GM13976 (cell line): ENCODE measurements at places on chromosomes 1 and 21.

DNA sequence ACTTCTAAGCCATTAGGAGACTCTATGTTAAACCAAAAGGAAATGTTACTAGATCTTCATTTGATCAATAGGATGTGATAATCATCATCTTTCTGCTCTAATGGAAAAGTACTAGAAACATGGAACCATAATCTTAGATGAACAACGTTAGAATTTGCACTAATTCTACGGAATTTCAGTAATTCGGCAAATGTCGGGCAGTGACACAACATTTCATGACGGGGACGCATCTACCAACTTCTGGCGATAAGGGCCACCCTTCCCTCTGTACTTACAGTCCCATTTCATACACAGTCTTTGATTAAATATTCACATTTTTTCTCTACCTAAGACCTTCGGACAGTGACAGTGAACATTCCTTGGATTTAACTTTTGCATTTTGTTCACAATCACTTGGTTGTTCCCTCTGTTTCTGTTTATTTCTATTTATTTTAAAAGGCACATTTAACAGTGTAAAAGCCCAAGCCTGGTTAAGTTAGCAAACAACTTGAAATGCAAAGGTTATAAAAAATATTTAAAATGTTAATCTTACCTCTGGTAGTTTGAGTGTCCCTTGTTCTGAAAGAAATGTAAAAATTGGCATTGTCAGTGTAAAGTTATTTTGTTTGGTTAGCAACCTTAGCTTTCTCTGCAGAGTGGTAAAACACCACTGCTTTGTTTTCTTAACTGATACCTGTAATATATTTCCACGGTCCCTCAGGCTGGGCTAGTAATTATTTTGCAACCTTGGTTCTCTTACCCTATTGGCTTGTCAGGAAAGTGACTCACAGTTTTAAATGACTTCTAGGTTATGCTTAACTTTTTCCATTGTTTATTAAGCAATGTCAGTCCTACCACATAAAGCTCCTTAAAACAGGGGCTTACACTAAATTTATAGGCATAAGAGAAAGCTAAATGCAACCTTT lies 276.9 kb downstream of the VAV3 start:
- DNase-seq = no peak

DNA sequence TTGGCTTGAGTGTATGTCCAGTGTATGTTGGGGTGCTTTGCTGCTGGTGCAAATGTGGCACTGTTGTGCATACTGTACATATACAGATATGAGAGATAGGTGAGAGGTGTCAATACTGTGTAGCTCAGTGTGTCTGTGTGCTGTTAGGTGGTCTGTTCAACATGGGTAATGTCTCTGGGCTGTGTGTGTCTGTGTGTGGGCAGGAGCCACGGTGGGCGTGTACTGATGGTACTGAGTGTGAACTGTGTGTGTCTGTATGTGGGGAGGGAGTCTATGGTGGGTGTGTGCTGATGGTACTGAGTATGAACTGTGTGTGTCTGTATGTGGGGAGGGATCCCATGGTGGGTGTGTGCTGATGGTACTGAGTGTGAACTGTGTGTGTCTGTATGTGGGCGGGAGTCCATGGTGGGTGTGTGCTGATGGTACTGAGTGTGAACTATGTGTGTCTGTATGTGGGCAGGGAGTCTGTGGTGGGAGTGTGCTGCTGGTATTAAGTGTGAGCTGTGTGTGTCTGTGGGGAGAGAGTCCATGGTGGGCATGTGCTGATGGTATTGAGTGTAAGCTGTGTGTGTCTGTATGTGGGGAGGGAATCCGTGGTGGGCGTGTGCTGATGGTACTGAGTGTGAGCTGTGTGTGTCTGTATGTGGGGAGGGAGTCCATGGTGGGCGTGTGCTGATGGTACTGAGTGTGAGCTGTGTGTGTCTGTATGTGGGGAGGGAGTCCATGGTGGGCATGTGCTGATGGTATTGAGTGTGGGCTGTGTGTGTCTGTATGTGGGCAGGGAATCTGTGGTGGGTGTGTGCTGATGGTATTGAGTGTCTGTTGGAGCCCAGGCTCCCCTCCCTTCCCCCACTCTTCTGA lies 32.2 kb upstream of the FOXO6 start:
- DNase-seq = no peak

GRCh38 chr1:113686891-113687618 lies 72.2 kb downstream of the PHTF1 start:
- no peak for DNase-seq

DNA sequence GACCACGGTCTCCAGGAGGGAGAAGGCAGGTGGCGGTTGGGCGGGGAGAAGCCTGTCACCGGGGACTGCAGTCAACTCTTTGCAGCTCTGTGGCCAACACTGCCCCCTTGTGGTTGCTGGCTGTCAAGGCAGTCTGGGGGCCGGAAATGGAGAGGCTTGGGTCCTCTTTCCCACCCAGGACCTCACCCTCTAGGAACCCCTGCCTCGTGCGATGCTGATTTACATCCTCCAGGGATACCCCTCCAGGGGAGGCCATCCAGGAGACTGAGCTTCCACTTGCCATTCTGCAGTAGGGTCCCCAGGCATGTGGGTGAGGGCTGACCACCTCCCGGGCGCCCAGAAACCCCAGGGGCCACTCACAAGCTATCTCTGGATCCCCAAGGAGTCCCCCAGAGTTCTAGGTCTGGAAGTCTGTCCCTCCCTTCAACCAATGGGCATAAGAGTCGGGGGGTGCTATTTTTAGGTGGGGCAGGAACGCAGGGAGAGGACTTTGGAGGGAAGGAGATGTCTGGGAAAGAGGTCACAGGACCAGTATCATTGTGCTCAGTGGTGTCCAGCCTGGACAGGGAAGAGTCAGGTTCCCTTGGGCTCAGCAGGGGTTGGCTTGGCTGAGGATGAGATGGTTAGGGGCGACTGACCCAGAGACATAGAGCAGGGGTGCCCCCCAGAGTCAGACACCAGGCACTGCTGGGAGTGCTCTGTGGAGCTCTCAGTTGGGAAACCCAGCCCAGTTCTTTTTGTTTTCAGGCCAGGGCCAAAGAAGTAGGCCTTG lies 7.1 kb upstream of the GPR61 start:
- DNase-seq = peak; percentile 89

- no peak for DNase-seq
Observed at GRCh38 chr1:227779685-227780084, 35.8 kb upstream of the PRSS38 start.

GRCh38 chr1:108708691-108709660 lies 3.7 kb upstream of the FNDC7 start:
- peak; percentile 24 for DNase-seq

GRCh38 chr1:175206687-175207086 lies 14.1 kb upstream of the KIAA0040 start:
- DNase-seq = no peak

GRCh38 chr1:160634543-160635491 lies 12.0 kb downstream of the SLAMF1 start:
- DNase-seq = no peak

GRCh38 chr1:29396438-29397255 lies 160.3 kb downstream of the PTPRU start:
- no peak for DNase-seq

GRCh38 chr1:172616195-172616594 lies 42.7 kb upstream of the FASLG start:
- DNase-seq = no peak

DNA sequence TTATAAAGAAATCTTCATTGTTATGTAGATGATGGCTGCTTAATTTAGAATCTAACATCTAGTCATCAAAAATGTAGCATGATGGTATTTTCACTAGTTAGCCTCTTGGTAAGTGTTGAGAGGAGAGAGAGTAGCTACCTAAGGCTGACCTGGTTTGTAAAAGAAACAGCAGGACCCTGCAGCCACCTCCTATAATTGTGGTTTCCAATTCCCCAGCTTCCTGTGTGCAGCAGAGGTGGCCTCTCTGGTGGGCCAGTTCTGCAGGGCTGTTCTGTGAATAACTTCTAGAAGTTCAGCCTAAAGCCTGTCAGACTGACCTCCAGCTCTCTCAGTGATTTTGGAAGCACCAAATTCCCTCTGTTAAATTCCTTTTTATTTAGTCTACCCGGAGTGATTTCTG lies 246.4 kb upstream of the LRRC7 start:
- DNase-seq = no peak

GRCh38 chr1:94098585-94099111 lies 22.3 kb downstream of the ABCA4 start:
- DNase-seq = no peak

DNA sequence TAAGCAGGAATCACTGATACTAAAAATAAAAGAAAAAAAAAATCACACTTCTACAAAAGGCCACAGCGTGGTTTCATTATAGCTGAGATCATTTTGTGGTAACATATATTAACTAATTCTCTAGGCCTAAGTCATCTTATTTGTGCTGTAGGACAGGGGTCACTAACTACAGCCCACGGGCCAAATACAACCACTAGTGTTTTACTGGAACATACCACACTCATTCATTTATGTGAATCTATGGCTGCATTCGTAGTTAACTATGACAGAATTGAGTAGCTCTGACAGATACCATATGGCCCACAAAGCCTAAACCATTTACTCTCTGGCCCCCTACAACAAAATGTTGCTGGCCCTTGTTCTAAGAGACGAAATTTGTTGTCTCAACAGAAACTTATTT lies 224.4 kb downstream of the VAV3 start:
- DNase-seq = no peak

DNA sequence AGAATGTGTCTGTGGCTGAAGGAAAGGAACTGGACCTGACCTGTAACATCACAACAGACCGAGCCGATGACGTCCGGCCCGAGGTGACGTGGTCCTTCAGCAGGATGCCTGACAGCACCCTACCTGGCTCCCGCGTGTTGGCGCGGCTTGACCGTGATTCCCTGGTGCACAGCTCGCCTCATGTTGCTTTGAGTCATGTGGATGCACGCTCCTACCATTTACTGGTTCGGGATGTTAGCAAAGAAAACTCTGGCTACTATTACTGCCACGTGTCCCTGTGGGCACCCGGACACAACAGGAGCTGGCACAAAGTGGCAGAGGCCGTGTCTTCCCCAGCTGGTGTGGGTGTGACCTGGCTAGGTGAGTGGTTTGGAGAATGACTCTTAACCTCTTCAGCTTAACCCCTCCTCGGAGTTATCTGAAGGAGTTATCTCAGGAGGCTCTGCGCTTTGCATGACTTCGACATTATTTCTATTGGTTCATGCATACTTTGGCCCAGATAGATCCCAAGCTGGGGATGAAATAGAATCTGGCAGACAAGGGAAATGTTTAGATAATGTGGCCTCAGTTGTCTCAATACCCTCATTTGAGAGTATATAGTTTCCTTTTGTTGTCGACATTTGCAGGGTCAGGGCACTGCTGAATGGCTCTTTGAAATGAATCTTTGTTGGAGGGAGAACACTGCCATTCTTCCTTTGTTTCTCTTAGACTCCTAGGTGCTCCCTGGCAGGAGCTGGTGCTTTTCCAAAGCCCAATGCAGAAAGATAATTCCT lies 39.7 kb downstream of the PTGFRN start:
- no peak for DNase-seq

- DNase-seq = no peak
Observed at GRCh38 chr1:225651376-225651871, 1.5 kb downstream of the ENAH start.

DNA sequence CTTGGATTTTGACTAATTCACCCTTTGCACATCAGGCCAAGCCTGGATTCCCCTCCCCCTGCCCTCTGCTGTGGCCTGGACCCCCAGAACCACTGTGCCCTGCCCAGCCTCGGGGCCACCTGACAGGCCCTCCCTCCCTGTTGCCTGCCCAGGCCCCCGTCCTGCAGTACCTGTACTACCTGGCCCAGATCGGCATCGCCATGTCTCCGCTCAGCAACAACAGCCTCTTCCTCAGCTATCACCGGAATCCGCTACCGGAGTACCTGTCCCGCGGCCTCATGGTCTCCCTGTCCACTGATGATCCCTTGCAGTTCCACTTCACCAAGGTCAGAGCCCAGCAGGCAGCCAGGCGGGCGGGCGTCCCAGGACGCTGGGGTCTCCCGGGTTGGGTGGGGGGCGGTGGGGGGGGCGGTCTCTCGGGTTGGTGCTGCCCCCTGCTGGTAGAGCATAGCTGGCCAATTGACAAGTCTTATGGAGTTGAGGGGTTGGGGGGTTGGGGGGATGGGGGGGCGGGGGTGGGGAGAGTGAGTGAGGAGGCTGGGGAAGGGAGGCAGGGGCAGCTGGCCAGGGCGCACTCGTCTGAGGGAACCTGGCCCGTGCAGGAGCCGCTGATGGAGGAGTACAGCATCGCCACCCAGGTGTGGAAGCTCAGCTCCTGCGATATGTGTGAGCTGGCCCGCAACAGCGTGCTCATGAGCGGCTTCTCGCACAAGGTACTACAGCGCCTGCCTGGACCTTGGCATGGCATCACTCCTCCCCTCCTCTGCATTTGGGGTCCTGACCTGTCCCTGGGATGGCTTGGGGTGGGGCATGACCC lies 10.7 kb downstream of the AMPD2 start:
- DNase-seq = peak; percentile 75
